ENCODE measurements at places on chromosomes 3 and 15.

DNA sequence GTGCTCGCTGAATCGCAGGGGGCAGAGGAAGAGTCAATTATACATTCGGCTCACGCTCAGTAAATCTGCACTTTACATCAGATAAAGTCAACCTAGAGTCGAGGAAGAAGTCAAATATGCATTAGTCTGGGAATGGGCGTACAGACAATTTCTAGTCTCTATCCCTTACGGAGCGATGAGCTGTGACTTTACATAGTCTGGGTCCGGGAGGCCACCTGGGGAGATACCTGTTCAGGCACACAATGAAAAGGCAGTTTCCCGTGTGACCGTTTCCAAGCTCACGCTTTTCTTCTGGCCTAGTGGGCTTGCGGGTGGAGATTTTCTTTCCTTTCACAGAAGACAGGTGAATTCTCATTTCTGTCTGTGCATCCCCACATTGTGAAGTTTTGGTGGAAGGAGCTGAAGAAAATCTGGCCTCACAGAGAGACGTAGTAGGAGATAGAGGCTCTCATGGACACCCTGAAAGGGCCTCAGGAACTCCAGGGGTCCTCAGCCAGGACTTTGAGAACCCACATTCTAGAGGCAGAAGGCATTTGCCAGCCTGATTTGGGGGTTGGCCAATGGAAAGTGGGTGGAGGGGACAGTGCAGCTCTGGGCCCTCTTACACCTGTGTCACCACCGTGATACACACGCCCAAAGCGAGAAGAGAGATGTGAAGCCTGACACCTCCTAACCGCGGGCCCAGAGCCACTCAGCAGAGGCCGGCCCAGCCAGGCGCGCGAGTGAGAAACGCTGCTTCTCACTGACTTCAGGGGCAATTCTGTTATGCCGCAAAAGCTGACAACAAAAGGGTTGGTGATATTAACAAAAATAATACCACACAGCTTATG is 10.7 kb upstream of the OCA2 start:
- no peak for DNase-seq

- DNase-seq, result no peak
These were observed 421.8 kb upstream of the TBL1XR1 start for GRCh38 chr3:177618873-177619733.

DNA sequence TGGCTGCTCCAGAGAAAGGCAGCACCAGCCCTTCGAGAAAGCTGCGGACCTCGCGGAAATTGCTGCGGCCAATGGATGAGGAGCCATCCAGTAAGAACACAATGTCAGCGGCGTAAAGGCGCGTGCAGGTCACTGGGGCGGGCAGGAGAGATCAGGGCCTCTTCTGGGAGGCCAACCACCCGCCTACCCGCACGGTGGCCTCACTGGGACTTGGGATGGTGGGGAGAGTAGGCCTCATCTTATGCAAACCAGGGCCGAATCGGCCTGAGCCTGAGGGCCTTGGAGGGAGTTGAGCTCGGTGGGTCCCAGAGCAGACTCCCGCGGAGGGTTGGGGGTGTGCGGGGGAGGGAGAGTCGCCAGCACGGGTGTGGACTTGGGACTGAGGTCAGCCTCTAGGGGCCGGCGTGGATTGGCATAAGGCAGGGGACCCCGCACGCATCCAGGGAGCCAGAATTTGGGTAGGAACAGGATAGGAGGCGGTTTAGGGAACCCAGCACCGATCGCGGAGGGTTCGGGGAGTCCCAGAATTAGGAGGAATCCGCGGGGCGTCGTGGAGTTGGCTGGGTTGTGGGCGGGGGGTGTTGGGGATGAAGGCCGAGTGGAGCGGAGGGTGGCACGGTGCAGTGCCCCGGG is 596 bp downstream of the COL7A1 start:
- no peak for DNase-seq

GRCh38 chr3:58567251-58567515 is 10.0 kb downstream of the FAM107A start:
- no peak for DNase-seq

GRCh38 chr3:21621181-21621651 is 129.8 kb downstream of the ZNF385D start:
- DNase-seq, result no peak

DNA sequence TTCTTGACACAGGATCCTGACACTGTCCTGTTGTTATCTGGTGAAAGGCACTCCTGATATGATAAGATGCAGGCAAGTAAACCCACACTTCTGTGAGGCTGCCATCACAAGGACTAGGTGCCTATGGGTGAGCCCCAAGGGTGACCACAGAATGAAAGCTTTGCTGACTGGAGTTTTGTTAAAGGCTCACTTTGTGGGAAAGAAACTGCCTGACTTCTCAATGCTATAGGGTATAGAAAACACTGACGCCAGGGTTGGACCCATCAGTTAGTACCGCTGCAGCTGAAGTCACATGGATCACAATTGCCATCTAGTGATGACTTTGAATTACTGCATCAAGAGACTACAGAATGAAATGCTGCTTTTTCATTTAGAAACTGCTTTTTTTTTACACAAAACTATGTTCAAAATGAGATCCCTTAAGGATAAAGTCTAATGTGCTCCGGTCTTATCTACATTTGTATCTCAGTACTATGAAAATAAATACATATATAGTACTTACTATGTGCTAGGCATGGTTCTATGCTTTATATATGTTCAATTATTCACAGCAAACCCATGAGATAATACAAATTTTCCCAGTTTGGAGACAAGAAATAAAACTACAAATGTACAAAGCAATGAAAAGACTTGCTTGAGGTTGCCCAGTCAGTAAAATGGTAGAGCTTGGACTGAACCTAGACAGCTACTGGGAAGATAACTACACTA is 64.2 kb upstream of the CMSS1 start:
- DNase-seq, result no peak

- DNase-seq, result no peak
These were observed 76.9 kb upstream of the DNAJC19 start for GRCh38 chr3:181066143-181067087.

Measured in effector memory CD8-positive, alpha-beta T cell (primary cell).